Bronchus fibroblast of lung (primary cell): ENCODE measurements at places on chromosomes 13 and 19. TPM values are rescaled to one million over a fixed set of nuclear protein-coding genes. Genes with fewer than 3 reads are reported as not detected.

ENOX1 gene
- total RNA-seq = 0.84 and 1.3 TPM in 2 replicates

ZNF460 gene
- total RNA-seq = 10.3 and 13.4 TPM in 2 replicates

IGFL2 gene
- not detected in 2 replicates for total RNA-seq

ZIC5 gene
- total RNA-seq = not detected in 2 replicates

ZNF667 gene
- total RNA-seq = 1.0 and 1.3 TPM in 2 replicates

ZNF850 gene
- total RNA-seq = 1.8 and 4.3 TPM in 2 replicates

OLFM2 gene
- total RNA-seq = 0.45 TPM in 1 of 2 replicates, not detected in the other

LAIR1 gene
- total RNA-seq = not detected in 2 replicates

RNASEH2B gene
- total RNA-seq = 42.5 and 49.8 TPM in 2 replicates
